Stimulated activated CD4-positive, alpha-beta T cell treated with anti-CD3 and anti-CD28 coated beads, Interleukin-2, amount 100 ng/mL, for 48 hours (primary cell): ENCODE measurements at places on chromosomes 7 and 10.

GRCh38 chr7:132376361-132377013 is 199.8 kb downstream of the PLXNA4 start:
- no peak for DNase-seq

- no peak for DNase-seq
Measured at GRCh38 chr10:23331567-23332301, 12.9 kb downstream of the C10orf67 start.

DNA sequence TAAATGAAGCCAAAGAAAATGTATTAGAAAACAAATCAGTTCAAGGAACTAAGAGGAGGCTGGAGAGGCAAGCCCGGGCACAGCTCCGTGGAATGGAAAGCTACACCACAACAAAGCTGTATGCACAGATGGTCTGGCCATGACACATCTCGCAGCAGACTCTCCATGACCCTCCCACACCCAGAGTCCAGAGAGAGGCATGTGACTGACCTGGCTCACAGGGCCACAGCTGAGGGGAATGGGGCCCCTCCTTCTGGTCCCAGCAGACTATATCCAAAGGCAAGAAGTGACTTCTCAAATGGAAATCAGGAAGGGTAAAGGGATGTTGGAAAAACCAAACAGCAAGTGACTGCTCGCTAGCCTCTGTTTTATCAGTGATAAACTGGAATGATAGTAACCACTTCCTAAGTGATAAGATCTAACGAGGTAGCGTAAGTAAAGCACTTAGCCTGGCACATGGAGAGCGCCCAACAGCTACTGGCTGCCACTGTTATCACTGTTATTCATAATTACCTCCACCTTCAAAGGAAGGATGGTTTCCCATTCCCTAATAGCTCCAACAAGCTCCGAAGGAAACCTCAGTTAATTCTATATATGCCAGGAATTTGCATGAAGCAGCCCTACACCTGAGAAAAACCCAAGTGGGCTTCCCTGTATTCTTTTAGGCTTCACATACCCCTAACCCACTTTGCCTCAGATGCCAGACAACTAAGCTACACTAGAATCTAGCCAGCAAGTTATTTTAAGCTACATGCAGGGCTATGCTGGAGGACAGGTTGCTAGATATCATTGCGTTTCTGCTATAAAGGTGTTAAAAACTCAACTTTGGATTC is 8.4 kb downstream of the OSBPL3 start:
- DNase-seq = no peak

DNA sequence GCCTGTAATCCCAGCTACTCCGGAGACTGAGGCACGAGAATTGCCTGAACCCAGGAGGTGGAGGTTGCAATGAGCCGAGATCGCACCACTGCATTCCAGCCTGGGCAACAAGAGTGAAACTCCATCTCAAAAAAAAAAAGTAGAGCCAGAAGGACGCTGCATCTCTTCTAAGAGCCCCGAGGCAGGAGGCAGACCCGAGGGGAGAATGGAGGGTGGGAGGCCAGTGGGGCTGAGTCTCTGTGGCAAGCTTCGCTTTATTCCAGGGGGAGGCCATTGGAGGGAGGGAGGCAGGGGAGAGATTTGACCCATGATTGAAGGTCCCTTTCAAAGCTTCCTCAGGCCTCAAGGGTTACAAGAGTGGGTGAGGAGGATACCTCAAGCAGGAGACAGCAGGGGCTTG is 18.7 kb downstream of the TTYH3 start:
- no peak for DNase-seq

DNA sequence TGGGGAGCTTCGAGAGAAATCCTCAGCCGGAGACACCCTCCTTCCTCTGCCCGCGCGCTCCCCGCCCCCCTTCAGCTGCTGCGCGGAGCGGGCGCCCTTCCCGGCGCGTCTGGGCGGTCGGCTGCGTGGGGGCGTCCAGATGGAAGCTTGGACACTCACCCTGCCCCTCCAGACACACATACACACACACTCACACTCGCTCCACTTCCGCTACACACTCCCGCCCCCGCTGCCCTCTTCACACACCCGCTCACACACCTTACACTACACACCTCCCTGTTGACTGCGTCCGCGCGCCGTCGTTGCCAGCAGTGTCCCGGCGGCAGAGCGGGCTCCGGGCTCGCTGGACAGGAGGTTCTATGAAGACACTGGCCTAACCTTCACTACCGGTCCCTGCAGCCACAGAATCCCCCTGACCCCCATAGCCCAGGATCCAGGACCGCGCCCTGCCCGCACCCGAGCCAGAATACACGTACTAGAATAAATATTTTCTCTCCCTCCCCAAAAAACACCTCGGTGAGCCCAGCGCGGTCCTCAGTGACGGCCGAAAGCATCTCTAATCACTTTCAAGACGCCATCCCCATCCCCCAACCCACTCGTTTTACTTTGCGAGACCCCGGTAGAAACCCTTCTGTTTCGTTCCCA is 1.1 kb upstream of the EGR2 start:
- peak; percentile 52 for DNase-seq

- no peak for DNase-seq
Measured at GRCh38 chr7:154503962-154504550, 451.9 kb downstream of the DPP6 start.

DNA sequence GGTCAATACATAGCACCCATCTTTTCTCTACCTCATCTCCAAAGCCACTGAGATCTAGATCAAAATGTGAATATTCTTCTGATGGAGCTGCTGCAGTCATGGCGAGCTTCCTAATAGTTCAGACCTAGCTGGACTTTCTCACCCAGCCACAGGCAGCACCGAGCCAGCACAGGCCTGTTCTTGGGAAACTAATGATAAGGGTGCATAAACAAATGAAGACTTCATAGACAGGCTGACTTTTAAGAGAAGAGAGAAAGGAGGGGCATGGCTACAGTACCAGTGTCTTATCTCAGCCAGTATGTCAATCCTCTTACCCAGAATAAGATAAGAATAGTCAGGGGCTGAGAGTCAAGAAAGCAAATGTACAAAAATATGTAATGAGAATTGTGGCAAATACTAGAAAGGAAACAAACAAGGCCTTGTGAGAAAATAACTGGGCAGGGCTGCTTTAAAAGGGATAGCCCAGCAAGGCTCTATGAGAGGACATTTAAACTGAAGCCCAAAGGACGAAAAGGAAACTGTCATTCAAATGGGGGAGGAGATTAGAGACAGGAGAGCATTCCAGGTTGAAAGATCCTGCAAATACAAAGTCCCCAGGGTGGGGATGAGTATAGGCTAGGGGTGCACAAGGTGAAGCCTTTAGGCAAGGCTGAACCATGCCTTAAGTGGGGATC is 21.8 kb upstream of the CDK14 start:
- no peak for DNase-seq

DNA sequence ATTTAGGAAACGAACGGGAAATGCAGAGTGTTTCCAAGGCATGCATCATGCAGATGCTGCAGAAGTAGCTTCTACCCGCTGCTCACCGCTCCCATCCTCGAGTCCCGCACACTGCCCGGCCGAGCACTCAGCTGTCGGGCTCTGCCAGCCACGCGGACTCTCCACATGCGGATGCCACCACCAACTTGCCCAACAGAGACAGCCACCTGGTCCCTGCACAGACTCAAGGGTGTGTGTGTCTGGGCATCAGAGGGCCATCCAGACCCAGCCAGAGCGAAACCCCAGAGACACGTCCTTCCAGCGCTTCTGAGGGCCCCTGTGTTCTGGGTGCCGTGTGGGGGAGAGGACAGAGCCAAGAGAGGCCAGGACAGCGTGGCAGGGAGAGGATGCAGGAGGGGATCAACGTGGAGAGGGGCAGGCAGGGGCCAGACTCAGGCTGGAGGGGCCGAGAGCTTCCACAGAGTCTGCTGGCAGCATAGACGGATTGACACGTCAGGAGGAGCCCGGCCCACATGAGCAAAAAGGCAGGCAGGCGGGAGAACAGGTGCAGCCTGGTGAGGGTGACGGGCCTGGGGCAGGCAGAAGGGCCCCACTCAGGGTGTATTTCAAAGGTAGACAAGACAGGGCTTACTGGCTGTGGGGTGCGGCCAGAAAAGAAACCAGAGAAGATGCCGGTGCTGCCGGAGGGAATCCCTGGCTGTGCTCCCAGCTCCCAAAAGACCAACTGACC is 18.3 kb downstream of the GPER1 start:
- no peak for DNase-seq

GRCh38 chr7:37927773-37928444 is 7.5 kb downstream of the EPDR1 start:
- DNase-seq = no peak

- no peak for DNase-seq
Measured at GRCh38 chr7:43454936-43455518, 127.9 kb upstream of the STK17A start.

DNA sequence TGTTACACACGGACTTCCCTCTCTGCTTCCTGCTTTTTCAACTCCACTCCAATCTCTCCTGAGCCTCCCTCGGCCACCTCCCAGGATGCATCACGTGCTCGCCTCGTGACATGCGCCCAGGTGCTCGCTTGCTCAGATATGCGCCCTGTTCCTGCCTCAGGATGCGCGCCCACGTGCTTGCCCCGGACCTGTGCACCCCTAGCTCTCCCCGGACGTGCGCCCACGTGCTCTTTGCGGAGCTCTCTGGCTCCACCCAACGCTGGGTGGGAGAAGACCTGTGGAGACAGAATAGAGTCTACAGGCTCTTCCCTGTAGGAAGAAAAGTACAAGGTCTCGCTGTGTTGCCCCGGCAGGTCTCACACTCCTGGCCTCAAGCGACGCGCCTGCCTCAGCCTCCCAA is 23.1 kb downstream of the PARD3 start:
- no peak for DNase-seq

DNA sequence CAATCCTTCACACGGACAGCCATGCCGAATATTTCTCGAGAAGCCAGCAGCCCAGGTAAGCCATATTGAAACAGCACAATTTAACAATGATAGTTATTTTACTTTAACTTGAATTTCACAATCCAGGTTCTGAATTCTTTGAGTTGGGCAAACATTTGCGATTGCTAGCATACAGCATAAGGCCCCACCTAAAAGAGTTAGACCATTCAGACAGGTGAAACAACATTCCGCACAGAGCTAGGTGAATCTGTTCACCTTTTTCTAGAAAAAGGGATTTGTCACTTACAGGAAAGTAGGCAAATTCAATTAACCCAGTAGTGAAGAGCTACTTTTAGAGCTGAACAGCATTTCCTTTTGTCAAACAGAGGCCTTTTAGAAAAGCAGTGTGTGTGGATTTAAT is 45.3 kb downstream of the CREB3L2 start:
- no peak for DNase-seq

GRCh38 chr7:94621120-94621519 is 34.8 kb downstream of the SGCE start:
- no peak for DNase-seq

GRCh38 chr10:67763499-67764011 is 67.6 kb upstream of the CTNNA3 start:
- DNase-seq = peak; percentile 66

GRCh38 chr10:19468413-19468812 is 347.8 kb upstream of the PLXDC2 start:
- DNase-seq = no peak

DNA sequence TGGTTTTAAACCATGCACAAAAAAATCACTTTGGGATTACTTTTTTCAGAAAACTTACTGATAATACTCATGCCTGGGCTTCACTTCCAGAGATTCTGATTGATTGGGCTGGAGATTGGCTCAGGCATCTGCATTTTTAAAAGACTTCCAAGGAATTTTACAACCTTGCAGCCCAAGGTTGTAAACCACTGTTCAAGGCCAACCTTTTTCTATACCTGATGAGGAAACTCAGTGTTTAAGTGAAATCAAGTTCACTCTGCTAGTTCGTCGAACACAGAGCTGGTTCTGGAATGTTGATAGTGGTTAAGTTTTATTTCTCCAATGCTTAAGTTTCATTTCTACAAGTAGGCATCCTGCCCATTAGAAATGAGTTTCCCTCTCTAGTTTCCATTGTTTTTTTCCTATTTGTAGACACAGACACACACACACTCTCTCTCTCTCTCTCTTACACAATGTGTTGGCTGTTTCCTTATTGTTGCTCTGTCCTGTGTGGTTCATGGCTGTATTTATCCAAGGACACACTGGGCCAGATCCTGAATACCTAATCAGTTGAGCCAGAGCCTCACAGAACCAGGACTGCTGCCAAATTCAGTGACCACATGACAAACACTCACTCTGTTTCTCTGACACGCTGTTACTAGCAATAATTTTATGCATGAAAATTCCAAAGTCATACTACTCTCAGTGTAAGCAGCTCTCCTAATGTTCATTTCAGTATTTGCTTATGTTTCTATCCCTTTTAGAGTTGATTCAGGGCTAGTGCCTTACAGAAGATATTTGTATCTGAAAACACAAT is 3.7 kb upstream of the IFIT1B start:
- DNase-seq = no peak
